ENCODE measurements at places on chromosomes 4 and X.

GRCh38 chr4:126834854-126835253 is 797.9 kb upstream of the INTU start:
- DNase-seq = no peak

- DNase-seq = no peak
Observed at GRCh38 chr4:152708361-152708760, 28.6 kb upstream of the TMEM154 start.

- DNase-seq = no peak
Observed at GRCh38 chr4:183106839-183107238, 7.8 kb downstream of the WWC2 start.

DNA sequence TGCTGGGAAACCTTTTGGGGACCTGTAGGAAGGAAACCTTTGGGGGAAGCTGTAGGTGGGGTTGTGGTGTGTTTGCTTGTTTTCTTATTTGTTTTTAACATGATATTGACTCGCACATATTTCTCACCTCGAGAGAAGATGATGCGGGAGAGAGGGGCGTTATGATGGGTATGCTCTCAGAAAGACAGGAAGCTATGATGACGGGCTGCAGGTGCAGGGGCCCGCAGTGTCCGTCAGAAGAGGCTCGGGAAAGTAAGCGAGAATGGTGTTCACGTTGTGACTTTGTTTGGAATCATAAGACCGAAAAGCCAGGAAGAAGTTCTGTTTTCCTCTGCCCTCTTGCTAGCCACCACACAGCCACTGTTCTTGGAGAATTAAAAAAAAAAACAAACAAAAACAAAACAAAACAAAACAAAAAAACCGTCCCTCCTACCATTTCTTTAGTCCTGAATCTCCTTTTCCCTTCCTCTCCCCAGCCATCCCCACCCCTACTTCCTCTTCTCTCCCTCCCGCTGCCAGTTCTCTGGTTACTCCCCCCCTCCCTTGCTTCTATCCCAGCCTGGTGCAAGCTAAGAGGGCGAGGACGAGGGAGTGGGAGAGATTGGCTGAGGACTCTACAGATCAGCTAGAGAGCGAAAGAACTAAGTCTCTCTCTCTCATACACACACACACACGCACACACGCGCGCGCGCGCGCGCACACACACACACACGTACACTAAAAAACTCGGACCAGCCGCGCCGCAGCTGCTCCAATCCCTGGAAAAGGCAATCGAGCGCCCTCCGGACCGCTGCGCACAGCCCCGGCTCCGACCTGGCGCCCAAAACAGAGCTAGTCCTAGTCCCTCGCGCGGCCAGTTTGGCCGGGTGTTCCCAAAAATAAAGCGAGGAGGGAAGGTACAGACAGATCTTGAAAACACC is at the start of gene BMP3:
Gene BMP3 (plus strand): TSS at position 648 of the 920 bp plus-strand sequence. CDS start 577 bp downstream, outside the sequence.
- DNase-seq = no peak

GRCh38 chr4:95220205-95221175 is 328.3 kb downstream of the UNC5C start:
- DNase-seq = no peak

- no peak for DNase-seq
Observed at GRCh38 chr4:157992948-157993839, 179.6 kb downstream of the GASK1B start.

DNA sequence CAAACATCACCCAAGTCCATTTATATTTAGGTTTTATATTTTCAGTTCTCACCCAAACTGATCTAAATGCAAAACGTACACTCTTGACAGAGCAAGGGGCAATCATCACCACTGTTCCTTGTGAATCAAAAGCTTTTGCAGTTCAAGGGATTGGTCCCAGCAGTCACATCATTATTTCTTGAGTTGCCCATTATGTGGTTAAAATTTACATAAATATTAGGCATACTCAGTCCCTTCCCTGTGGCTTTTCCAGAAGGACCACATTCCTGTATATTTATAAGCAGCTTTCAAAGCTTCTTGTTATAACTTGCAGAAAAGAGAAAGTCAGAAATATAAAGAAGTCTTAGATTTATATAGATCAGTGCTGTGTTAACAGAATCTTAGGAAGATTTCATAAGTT is 224.4 kb downstream of the CLCN4 start:
- no peak for DNase-seq

- DNase-seq = no peak
Observed at GRCh38 chrX:73876911-73877310, 313.9 kb downstream of the CHIC1 start.

GRCh38 chr4:26458157-26458561 is 32.1 kb downstream of the CCKAR start:
- DNase-seq = peak; percentile 32

DNA sequence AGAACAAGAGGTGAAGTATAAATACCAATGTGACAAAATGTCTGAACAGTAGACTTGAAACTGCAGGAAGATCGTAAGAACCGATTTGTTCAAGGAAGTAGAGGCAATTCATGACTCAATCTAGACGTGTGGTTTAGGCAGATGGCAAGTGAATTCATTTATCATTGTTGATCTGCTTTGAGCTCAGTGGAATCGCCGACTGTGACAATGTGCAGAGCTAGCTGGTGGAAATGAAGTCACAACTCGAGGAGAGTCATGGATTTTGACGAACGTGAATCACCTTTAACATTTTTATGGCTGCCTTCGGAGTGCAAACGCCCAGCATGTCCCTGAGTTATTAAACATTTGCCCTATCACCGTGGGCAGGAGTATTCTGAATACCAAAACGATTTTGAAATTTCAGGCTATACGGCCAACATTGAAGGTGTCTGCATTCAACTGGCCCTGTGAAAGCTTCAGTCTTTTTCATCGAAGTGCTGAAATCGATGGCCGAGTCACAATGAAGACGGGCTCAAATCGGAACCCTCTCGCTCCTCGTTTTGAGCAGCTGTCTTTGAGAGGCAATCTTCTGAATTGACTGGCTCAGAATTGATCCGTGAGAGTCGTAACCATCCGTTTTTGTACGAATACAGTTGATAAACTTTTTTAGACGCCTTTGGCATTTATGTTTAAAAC is 689 bp upstream of the OGT start:
- no peak for DNase-seq

GRCh38 chr4:156946516-156947424 is 24.8 kb downstream of the PDGFC start:
- peak; percentile 90 for DNase-seq

GRCh38 chr4:186061921-186062320 is 7.0 kb upstream of the TLR3 start:
- DNase-seq = no peak

- DNase-seq = no peak
Observed at GRCh38 chrX:25600776-25601175, 537.4 kb upstream of the MAGEB18 start.

DNA sequence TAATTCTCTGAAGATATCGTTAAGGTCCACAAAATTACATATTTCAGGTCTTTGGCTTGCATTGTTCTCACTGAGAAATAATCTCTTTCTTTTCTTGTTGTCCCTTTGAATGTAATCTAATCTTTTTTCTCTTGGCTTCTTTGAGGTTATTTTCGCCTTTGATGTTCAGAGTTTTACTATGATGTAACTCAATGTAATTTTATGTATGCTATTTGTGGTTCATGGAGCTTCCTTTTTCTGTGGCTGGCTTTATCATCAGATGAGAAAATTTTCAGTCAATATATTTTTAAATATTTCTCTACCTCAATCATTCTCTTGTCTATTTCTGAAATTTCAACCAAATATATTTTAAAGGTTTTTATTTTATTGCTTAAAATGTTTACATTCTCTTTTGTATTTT is 672.2 kb downstream of the TRAM1L1 start:
- no peak for DNase-seq

DNA sequence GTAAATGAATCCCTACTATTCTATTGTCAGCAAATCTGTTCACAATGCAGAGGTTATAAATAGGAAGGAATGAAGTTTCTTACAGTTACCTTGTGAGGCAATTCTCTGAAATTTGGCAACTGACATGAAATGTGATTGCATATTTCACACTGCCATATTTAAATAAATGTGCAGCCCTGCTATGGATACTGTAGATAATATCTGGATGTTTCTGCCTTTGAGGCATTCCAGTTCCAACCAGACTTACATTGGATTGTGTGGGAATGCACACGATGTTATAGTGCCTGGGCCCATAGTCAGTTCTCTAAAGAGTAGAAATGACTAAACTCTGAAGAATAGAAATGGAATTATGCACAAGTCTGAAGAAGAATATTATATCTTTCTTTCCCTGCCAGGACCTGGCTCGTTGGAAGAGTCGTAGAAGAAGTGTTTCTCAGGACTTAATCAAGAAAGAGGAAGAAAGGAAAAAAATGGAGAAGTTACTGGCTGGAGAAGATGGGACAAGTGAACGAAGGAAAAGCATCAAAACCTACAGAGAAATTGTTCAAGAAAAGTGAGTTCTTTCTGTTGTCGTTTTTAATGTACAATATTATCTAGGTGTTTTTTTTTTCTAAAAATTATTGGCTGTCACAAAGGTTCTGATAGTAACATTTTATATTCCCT is 102.7 kb downstream of the PHOX2B start:
- no peak for DNase-seq

GRCh38 chr4:86898562-86898961 is 6.3 kb upstream of the C4orf36 start:
- DNase-seq = no peak

DNA sequence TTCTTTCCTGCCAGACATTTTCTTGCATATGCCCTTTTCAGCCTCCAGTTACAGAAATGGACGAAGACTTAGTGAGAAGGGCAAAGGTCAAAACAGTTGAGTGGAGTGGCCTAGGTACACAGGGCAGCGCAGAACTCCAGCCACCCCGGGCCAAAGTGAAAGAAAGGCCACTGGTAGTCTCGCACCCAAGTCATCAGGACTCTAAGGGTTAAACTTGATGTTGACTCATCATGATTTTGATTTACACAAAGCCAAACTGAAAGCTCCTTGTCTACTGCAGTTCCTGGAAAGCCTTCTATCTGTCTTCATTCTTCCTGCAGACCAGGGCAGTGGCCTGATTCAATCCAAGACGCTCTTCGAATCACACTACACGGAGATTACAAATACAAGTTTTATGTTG is 2.6 kb upstream of the IL13RA1 start:
- no peak for DNase-seq

DNA sequence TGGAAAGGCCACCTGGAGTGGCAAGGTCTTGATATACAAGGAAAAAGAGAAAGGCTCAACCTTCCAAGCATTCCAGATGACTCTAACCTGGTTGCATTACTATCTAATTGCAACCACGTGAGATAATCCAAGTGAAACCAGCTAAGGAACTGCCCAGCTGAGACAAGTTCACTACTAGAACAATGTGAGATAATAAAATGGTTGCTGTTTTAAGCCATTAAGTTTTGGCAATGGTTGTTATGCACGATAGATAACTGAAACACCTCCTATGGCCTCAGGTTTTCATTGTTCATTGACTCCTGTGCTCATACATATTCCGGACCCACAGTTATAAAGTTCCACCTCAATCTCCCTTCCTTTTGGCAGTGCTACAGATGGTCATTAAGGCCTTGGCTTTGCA is 9.2 kb upstream of the CXorf66 start:
- DNase-seq = no peak

GRCh38 chr4:32462944-32463343 is 1742.8 kb downstream of the PCDH7 start:
- no peak for DNase-seq

DNA sequence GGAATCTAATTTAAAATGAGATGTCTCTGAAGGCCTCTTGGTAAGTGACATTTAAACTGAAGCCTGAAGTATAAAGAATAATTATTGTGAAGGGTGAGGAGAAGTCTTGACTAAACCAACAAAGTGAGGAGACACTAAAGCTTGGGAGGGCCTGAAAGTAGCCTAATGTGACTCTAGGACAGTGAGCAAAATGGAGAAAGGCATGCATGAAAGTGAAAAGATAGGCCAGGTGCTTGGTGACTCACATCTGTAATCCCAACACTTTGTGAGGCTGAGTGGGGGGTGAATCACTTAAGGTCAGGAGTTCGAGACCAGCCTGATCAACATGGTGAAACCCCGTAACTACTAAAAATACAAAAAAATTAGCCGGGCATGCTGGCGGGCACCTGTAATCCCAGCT is 46.9 kb upstream of the SMARCAD1 start:
- DNase-seq = no peak

DNA sequence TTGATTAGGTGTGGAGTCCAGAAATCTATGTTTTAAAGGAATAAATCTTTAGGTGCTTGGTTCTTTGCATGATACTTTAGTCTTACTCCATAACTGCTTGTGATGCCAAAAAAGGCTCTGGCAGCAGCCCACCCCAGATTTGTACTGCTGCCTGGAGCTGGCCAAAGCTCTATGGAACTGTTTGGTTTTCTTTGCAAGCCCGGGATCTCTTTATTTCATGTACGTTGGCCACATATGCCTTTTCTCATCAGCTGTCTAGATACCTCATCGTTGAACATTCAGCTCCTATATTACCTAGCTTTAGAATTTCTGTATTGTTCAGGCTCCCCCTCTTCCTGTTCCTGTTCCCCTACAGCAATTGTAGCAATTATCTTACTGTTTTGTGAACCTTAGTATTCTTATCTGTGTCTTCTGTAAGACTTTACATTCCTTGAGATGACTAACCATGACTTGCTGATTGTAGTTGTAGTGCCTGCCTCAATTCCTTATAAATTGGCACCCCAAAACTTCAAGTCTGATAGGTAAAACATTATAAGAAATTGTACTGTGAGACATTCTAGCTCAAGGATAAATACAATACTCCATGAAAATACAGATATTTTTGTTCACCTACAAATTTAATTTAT is 199.4 kb upstream of the GPRIN3 start:
- no peak for DNase-seq

- peak; percentile 5 for DNase-seq
Observed at GRCh38 chr4:135192751-135193535, 991.4 kb upstream of the PABPC4L start.

DNA sequence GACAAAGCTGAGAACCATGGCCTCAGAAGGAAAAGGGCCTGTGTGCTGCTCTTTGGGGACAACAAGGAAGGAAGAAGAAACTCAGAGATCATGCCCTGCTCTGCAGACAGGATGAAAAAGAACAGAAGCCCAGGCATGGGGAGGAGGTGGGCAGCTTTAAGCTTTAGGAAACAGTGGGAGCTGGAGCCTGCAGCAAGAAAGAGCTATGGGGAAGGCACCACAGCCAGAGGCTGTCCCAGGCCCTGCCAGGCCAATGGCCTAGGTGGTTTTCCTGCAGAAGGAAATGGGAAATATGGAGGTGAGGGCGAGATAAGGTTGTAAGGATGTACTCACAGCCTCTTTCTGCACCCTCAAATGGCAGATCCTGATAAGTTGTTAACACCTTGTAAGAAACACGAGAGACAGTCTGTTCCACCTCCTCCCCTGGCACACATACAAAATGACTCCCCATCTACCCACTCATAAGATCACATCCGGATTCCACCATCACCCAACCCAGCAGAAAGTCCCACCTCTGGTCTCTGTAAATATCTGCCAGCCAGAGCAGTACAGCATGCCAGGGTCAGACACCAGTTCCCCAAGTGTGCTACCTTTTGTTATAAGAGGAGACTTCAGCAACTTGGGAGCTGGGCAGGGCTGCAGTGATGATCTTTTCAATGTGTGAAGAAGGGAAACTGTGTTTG is 105.2 kb downstream of the RTL5 start:
- DNase-seq = no peak

DNA sequence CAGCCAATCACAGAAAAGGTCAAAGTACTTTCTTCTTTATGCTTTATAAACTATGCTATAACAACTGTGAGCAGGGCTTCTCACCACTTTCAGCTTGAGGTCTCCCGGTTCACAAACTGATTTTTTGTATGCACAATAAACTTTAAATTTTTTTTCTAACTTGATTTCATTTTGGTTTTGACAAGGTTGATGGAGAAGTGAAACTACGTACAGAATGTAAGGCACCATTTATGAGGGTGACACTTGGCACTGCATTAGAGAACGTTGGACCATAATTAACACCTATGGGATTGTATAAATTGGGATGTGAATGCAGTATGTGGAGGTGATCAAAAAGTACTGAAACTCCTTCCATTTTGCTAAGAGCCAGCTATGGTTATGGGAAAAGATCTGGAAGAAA is 857.9 kb upstream of the HTR2C start:
- DNase-seq = no peak
